ENCODE measurements at places on chromosomes 1 and 21.
A peak's percentile ranks its signal among the peaks of the same experiment; 100 is the strongest.

DNA sequence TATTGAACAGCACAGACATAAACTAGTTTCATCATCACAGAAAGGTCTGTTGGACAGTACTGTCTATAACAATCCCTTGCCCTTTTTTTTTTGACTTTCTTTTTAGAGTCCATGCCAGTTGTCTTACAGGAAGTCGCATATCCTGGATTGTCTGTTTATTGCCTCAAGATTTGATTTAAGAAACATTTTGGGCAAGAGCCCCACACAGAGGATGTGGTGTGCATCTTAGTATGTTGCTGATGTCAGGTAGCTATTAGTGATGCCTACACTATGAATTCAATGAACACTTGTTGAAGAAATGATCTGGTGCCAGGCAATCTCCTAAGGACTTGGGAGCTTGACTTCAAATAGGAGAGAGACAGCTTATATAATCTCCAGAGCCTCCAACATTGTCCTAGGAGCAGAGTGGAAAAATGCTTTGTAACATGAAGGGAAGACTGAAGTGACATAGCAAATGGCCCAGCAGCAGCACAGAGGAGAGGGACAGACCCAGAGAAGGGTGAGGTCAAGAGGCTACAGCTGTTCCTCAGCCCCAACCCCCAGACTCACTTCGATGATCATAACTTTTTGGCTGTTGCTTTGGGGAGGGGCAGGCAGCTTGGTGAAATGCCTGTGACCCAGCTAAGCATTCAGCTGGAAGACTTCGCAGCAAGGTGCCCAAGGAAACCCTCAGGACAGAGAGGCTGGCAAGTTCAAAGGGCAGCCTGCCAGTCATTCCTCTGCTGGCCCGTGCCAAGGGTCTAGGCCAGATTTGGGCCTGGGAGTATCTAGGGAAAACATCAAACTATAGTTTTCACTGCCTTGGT is 7.5 kb upstream of the RAB29 start:
- no peak overlapping the region for H3K27ac ChIP-seq
- no peaks in the 10 kb centered on the region for H3K4me1 ChIP-seq
- no peak overlapping the region for H3K4me3 ChIP-seq
- no peak for DNase-seq
- H3K36me3 ChIP-seq, result no peaks in the 10 kb centered on the region

DNA sequence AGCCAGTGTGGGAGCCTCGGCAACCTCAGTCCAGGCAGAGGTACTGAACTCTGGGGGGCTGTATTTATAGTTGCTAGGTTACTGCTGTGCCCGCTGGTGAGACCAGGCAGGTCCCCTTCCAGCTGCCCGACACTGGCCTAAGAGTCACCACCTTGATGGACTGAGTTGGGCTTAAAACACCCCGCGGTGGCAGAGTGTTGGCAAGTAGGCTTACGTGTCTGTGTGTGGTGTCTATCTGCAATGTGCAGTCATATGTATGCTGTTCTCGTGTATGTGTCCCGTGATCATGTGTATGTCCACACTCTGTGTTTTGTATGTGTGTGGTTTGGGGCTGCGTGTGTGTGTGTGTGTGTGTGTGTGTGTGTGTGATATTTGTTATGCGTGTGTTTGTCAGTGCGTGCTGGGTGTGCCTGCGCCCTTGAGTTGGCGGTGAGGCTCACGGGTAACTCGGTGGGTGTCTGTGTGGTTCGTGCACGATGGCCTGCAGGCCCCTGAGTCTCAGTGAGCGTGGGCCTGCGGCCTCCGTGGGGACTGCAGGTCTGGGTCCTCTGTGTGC is 65.5 kb downstream of the MEF2D start:
- peaks cover 11% of the 10 kb centered on the region for H3K4me1 ChIP-seq
- no peak for DNase-seq
- peak overlapping the region; percentile 40 for H3K4me3 ChIP-seq
- H3K27ac ChIP-seq, result no peak overlapping the region

DNA sequence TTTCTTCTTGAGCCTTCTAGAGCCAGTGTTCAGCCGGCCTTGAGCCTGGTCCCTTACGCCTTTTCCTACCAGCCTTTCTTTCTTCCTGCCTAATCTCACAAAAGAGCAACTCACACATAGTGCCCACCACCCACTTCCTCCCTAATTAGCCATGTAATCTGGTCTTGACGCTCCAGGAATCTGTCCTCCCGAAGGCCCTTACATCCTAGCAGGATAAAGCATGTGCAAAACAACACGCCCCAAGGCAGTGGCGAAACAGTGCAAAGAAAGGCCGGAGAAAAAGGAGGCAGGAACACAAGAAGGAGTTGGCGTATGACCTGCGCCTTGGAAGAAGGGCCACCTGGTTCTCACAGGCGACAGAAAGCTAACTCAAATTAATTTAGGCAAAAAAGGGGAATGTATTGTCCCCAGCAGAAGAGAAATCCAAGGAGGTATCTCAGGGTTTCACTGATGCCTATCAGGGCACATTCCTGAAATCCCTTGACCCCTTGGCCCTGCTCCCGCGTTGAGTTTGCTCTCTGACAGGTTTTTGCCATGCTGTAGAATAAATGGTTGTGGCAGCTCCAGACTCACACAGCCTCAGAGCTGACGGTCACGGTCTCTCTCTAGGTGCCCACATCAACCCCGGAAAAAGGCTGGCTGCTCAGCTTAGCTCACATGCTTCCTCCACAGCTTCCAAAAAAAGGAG is 79.0 kb downstream of the ZNF281 start:
- H3K27ac ChIP-seq, result peak overlapping the region; percentile 28
- DNase-seq, result no peak
- H3K4me1 ChIP-seq, result peaks cover 17% of the 10 kb centered on the region
- H3K36me3 ChIP-seq, result no peaks in the 10 kb centered on the region

- no peak overlapping the region for H3K4me3 ChIP-seq
- peaks cover 12% of the 10 kb centered on the region for H3K36me3 ChIP-seq
- no peaks in the 10 kb centered on the region for H3K27me3 ChIP-seq
- H3K27ac ChIP-seq, result peak overlapping the region; percentile 99
Observed at GRCh38 chr1:157135646-157136045, 2.5 kb downstream of the ETV3 start.

GRCh38 chr1:217274416-217274815 is 356.5 kb downstream of the GPATCH2 start:
- H3K27ac ChIP-seq, result no peak overlapping the region
- no peak overlapping the region for H3K4me3 ChIP-seq
- H3K36me3 ChIP-seq, result no peaks in the 10 kb centered on the region

GRCh38 chr1:188425687-188426086 is 1596.9 kb downstream of the PLA2G4A start:
- peaks cover 13% of the 10 kb centered on the region for H3K4me1 ChIP-seq
- H3K36me3 ChIP-seq, result no peaks in the 10 kb centered on the region
- no peak for DNase-seq
- H3K27ac ChIP-seq, result no peak overlapping the region
- H3K4me3 ChIP-seq, result no peak overlapping the region

DNA sequence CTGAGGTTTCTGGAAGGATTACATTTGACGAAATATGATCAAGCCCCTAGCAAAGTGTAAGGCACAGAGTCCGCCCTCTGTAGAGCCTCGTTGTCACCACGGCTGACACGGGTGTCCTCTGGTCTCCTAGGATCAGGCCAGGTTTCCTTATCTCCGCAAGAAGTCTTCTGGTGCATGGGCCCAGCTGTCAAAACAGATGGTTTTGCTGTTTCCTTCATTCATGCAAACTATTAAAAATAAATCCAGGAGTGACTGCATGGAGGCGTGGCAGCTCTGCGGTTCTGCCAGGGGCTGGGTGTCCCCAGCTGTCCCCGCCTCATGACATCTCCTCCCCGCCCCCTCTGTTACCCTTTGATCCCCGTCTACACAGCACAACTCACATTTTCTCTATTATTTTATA is 209.0 kb downstream of the DYRK1A start:
- DNase-seq, result no peak
- no peak overlapping the region for H3K27ac ChIP-seq
- no peaks in the 10 kb centered on the region for H3K27me3 ChIP-seq

DNA sequence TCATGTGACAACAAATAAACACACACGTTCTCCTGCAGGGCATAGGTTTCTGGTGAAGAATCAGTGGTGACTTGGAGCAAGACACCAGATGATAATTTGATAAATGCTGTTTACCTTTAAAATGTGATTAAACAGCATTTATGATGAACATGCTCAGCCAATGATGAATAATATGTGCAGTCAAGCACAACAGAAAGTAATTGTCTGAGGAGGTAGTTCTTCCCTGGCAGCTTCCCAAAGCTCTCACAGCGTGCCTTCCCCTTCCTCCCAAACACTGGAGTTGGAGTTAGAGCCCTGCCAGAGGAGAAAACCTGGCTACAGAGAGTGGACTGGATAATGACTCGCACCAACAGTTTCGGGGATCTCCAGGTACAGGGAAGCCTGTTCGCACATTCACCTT is 463.5 kb downstream of the SMYD3 start:
- peaks cover 10% of the 10 kb centered on the region for H3K4me1 ChIP-seq
- H3K36me3 ChIP-seq, result peaks cover 1% of the 10 kb centered on the region

DNA sequence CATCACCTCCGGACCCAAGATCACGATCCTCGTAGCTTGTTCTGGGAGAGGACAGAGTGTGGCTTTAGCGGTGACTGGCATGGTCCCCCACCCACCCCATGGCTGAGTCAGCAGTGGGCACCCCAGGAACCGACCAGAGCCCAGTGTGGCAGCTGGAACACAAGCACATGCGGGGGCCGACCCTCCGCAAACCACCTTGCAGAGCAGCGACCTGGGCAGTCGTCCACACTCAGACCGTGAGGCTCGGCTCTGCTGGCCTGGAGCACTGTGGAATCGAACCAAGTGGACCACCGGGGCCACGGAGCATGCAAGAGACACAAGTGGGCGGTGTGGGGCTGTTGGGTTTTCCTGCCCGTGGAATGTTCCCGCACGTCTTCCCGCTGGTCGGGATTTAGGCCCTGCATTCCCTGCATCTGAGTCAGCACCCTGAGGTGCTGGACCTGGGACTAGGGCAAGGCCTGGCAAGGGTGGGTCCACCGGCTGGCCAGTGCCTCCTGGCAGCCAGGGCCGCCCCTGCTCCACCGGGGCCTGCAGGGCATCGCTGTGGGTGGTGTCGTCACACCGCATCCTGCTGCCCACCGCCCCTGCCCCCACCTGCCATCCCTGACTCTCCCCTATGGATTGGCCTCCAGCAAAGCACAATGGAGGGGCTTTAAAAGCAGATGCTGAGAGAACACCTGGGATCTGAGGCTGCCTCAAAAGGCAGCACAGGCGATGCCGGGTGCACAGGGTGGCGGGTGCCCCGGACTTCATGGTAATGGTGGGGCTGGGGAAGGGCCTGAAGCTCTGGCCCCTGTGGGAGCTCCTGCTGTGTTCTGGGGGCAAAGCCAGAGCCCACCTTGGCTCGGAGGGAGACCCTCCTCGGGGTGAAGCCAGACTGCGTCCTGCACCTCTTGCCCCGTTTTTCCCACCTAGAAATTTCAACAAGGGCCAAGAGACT is 18.5 kb downstream of the MORN1 start:
- H3K27me3 ChIP-seq, result no peaks in the 10 kb centered on the region
- no peaks in the 10 kb centered on the region for H3K4me1 ChIP-seq
- peak; percentile 16 for DNase-seq
- H3K36me3 ChIP-seq, result peaks cover 18% of the 10 kb centered on the region

GRCh38 chr1:94113589-94114226 is 7.2 kb downstream of the ABCA4 start:
- no peak overlapping the region for H3K4me3 ChIP-seq
- no peaks in the 10 kb centered on the region for H3K36me3 ChIP-seq
- no peaks in the 10 kb centered on the region for H3K27me3 ChIP-seq
- peaks cover 75% of the 10 kb centered on the region for H3K4me1 ChIP-seq
- no peak for DNase-seq

- no peak overlapping the region for H3K27ac ChIP-seq
- H3K4me1 ChIP-seq, result peaks cover 5% of the 10 kb centered on the region
- H3K36me3 ChIP-seq, result no peaks in the 10 kb centered on the region
- DNase-seq, result no peak
- H3K27me3 ChIP-seq, result peaks cover 17% of the 10 kb centered on the region
Observed at GRCh38 chr1:114302821-114303220, 149.2 kb upstream of the SYT6 start.

DNA sequence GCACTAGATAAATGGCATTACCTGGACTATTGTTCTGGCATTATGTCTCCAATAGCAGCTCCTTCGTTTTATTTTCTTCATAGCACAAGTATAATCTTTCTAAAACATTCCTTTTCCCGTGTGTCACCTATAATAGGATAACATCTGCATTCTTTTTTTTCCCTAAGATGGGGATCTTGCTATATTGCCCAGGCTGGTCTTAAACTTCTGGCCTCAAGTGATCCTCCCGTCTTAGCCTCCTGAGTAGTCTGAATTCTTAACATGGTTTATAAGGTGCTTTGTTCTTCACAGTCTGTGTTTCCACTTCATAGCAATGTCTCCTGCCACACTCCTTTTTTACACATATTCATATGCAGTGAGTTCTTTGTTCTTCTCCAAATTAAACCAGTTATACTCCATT is 8.6 kb upstream of the MOV10 start:
- no peak overlapping the region for H3K27ac ChIP-seq
- H3K4me1 ChIP-seq, result no peaks in the 10 kb centered on the region
- H3K4me3 ChIP-seq, result no peak overlapping the region
- peaks cover 61% of the 10 kb centered on the region for H3K36me3 ChIP-seq

GRCh38 chr1:42937836-42938644 is 20.6 kb downstream of the SLC2A1 start:
- no peaks in the 10 kb centered on the region for H3K27me3 ChIP-seq
- peaks cover 55% of the 10 kb centered on the region for H3K36me3 ChIP-seq
- peak overlapping the region; percentile 90 for H3K27ac ChIP-seq
- DNase-seq, result no peak

DNA sequence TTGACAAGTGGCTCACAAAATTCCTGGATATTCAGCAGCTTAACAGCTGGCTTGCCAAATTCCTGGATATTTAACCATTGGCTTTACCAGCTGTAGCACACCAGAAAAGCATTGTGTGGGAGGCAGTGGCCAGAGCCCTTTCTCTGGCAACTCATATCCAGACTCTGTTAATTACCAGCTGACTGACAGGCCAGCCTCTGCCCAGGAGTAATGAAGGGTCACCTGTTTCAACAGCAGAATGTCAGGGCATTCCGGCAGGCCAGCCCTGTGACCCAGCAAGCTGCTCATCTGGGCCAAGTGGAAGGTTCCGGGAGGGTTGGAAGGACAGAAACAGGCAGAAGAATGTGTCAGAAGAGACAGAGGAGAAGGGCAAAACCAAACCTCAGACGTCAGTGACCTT is 35.2 kb upstream of the KIRREL1 start:
- no peak overlapping the region for H3K4me3 ChIP-seq
- no peaks in the 10 kb centered on the region for H3K36me3 ChIP-seq
- H3K27ac ChIP-seq, result no peak overlapping the region
- DNase-seq, result no peak

DNA sequence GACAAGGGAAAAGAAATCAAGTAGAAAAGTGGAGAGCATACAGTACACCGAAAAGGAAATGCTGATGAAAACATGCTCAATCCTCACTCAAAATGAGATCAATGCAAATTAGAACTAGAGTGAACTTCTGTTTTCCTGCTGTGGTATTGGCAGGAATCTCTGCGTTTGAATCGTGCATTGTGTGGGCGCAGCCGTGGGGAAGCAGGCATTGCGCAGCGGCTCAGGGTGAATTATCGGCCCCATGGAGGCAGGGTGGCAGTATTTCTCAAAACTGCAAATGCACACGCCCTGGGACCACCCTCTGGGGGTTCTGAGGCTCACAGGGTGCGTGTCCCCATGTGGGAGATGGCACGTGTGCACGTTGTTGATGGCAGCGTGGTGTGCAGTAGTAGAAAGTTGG is 140.6 kb downstream of the PEX14 start:
- H3K27me3 ChIP-seq, result no peaks in the 10 kb centered on the region
- no peak for DNase-seq
- no peak overlapping the region for H3K4me3 ChIP-seq
- peaks cover 4% of the 10 kb centered on the region for H3K36me3 ChIP-seq
